Uterus (tissue), 4 donors: ENCODE measurements at places on chromosomes 3 and 15.

GRCh38 chr3:157409516-157409915, 27.1 kb upstream of the PTX3 start:
- DNase-seq = no peak

- no peak for DNase-seq
These were observed 127.2 kb downstream of the ARNT2 start for GRCh38 chr15:80531388-80531787.

DNA sequence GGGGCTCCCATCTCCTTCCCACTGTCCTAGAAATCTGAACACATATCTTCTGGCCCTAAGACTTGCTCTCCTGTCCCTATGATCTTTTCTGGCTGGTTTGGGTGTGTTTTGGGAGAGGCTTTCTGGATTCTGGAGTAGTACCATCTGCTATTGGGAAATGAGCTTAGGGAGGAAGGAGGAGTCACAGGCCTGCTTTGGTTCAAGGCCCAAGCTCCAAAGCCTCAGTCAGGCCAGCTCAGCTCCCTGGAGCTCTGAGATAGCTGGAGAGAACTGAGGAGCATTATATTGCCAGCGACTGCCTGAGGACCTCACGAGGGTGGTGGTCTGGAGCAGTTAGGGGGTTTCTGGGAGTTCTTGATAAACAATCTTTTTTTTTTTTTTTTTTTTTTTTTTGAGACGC, 18.7 kb downstream of the RASGRF1 start:
- DNase-seq = no peak

DNA sequence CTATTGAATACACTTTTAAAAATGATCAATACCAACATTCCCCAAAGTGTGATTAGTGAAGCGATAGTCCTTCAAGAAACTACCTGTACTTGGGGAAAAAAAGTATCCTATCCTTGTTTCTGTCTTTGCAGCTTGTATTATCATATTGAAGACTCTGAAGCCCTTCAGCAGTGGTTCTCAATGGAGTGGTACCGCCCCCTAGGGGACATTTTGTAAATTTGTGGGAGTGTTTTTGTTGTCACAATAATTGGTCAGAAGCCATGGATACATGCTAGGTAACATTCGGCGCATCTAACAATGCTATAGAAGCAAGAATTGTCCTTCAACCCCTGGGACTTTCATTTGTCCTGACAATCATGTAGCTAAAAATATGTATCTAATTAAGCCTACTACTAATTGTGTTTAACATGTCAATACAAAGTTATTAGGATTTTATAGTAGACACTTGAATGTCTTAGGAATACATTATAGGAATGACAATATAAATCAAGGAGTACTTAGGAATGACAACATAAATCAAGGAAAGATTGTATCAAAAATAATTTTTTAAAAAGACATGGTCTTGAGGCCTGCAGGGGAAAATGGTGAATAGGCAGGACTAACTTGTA, 53.7 kb downstream of the NMD3 start:
- no peak for DNase-seq

DNA sequence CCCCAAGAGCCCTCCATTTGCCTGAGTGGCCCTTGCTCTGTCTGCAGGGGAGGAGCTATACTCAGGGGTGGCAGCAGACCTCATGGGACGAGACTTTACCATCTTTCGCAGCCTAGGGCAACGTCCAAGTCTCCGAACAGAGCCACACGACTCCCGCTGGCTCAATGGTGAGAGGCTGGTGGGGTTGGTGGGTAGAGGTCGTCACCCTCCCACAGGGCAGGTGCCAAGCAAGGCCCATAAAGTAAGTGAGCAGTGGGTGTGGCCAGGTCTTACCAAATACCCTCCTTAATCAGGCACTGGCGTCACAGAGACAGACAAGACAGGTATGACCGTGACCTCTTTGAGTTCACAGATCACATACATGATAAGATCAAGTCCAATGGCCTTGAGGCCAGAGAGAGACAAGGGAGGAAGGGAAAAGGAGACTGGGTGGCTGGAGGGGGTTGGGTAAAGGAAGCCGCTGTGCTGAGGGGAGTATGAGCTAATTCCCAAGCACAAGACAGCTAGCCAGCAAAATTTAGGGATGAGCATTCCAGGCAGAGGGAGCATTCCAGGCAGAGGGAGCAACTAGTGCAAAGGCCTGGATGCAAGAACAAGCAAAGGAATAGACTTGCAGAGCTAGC, 2.5 kb downstream of the SEMA3B start:
- DNase-seq = no peak

GRCh38 chr3:42683875-42684598, 1.3 kb upstream of the KLHL40 start:
- DNase-seq = peak; percentile 59

- no peak for DNase-seq
These were observed 167.7 kb downstream of the GHSR start for GRCh38 chr3:172280406-172281051.

- DNase-seq = no peak
These were observed 43.0 kb upstream of the ABI3BP start for GRCh38 chr3:101036213-101036618.

GRCh38 chr3:114319453-114319852, 25.6 kb downstream of the TIGIT start:
- no peak for DNase-seq

GRCh38 chr3:37941608-37942508, 48.7 kb upstream of the VILL start:
- no peak for DNase-seq

- DNase-seq = no peak
These were observed 249.9 kb downstream of the CADPS start for GRCh38 chr3:62625268-62625667.

DNA sequence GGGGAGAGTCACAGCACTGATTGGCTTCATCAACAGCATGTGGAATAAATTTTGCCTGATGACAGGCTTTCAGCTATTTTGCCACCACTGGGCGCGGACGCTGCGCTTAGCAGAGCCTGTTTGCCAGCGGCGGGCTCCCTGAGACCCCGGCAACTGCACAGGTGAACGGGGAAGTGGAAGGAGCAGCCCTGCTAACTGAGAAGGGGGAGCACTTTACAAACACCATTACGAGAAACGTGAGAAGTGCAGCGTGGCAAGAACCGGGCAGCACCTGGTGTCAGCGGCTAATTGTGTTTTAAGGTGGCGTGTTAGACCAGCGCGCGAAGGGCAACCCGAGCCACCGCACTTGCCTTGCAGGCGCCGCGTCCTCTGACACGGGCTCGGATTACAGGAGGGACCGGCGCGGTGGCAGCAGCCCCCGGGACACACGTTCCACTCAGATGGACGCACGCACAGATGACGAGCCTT, 307.8 kb upstream of the ARRDC4 start:
- no peak for DNase-seq

- no peak for DNase-seq
These were observed 20.6 kb upstream of the IFT57 start for GRCh38 chr3:108242776-108243175.

GRCh38 chr3:100928638-100929428, 64.4 kb downstream of the ABI3BP start:
- DNase-seq = no peak

DNA sequence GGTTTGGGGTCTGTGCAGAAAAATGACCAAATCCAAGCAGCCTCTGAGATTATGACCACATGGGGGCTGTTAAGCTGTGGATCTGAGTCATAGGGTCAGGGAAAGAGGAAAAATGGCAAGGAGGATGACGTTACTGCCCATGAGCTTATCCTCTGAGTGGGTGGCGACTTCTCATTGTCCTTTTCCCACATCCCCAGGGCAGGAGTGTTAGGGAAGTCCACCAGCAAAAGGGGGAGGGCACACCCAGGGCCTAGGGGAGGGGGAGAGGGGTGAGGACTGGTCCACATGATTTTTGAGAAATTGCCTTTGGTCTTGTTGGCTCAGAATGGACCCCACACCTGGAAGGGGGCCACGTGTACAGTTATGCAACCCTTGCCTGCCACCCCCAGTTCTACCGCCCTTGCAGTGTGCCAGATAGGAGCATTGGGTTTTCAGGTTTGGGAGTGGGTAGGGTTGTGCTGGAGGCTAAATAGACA, 2.6 kb downstream of the CD276 start:
- DNase-seq = no peak

DNA sequence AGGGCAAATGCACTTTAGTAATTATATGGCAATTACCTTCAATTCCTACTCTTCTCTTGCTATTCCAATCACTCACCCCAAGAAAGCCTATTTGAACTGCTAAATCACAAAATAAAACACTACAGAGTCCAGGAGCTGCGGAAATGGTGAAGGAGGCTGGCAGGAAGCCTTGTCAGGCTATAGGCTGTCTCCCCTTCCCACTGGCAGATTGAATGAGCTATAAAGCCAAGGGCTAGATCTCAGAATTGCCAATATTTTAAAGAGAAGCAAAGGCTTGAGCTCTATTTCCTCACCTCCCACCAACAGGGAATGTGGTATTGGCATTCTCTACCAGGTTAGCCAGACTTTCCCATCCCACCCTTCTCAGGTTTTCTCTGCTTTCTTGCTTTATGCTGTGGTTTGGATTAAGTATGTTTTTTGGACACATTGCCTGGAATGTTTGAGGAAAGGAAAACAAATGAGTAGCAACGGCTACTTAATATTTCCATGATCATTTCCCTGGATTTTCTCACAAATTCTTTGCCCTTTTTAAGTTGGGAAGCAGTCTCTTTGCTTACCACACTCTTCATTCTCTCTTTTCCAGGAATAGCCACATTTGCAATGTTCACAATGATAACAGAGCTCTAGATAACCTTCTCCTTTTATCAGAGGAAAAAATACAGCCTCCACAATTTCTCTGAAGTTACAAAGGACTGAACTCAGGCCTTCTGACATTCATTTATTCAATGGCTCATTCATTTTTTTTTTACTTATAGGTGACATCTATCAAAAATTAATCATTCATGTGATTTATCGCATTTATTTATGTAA, 1125.4 kb downstream of the ROBO1 start:
- no peak for DNase-seq

DNA sequence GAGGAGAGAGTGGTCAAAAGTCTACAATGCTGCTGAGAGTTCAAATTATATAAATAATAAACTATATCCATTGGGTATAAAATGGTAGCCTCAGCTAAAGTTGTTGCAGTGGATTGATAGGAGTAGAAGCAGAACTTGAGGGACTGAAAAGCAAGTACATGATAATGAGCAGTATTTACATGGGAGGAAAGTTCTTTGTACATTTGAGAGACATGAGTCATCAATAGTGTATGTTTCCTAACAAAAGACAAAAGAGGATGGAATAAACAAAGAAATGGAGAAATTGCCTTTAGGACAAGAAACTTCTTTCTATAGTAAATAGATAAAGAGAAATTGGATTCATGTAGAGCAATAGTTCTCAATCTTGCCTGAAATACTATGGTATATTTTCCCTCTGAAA, 110.0 kb upstream of the PLSCR5 start:
- DNase-seq = no peak

GRCh38 chr3:22263042-22263441, 512.0 kb upstream of the ZNF385D start:
- no peak for DNase-seq

- no peak for DNase-seq
These were observed 227.9 kb upstream of the NR2F2 start for GRCh38 chr15:96102631-96103030.

- no peak for DNase-seq
These were observed 221.2 kb downstream of the NTRK3 start for GRCh38 chr15:88035381-88035780.

DNA sequence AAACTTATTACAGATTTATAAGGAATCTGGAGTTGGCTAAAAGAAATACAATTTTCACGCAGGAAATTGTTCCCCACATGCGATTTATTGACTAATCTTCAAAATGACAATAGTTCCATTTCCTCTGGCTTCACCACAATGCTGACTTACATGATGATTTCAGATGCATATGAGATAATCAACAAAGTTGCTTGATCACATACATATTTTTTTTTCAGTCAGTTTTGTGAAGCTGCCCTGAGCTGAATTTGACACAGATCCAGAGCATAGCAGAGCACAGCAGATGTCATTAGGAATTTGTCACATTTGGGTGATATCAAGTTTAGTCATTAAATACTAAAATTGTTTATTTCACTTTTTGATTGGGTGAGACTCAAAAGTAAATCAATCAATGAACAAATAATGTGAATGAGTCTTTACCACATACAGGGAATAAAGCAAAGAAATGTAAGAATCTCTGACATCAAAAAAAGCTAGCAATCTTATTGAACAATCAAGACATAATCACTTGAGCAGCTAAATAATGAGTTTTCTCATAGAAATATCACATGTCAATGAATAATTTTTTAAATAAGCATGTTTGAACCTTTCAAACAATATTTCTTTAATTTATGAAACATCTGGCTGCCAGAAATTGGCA, 18.3 kb downstream of the CPB1 start:
- DNase-seq = no peak

- no peak for DNase-seq
These were observed 524.7 kb downstream of the DIPK2A start for GRCh38 chr3:144496141-144496835.

DNA sequence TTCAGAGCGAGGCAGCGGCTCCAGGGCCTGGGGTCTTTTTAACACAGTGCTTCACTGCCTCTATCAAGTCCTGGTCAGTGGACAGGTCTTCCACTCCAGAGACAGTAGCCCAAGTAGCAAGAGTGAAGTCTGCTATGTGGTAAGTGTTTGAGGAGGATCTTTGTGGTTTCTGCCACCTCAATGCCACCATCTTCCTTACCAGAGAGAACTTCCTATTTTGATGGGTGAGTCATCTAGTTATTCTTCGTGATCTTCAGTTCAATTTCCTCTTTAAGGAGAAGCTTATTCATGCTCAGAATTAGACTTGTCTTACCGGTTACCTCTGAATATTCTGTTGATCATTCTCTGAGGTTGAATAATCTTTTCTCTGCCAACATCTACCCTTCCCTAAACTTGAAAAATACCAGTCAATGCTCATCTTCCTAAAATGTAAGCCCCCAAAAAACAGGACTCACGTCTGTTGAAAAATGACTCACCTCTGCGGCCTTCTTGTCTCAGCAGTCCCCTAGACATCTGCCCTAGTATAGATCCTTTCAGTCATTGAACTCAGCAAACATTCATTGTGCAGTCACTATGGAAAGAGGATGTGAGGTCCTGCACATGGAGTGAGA, 32.2 kb upstream of the BCL6 start:
- DNase-seq = no peak

- DNase-seq = peak; percentile 18
These were observed 35.5 kb downstream of the ARRDC4 start for GRCh38 chr15:97995881-97996603.

GRCh38 chr3:31979001-31979697, 1.9 kb downstream of the OSBPL10 start:
- DNase-seq = no peak

DNA sequence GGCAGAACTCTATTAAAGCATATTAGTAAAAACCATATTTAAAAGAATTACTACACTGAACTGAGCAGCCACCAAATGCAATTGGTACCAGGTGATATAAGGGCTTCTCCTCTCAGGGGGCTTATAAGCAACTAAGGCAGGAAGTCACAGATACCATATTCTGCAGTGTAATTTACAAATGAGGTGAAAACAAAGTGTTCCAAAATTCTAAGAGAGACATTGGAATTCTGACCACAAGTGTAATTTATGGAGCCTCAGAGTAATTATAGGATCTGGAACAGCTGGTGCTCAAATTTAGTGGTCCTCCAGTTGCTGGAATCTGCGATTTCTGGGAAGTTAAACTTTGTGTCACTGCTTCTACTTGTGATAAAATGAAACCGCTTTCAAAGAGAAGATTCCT, 3.1 kb upstream of the NR1I2 start:
- DNase-seq = no peak

GRCh38 chr15:49570174-49570573, 50.4 kb downstream of the FAM227B start:
- DNase-seq = no peak
